ENCODE measurements at places on chromosomes 13 and 19.

DNA sequence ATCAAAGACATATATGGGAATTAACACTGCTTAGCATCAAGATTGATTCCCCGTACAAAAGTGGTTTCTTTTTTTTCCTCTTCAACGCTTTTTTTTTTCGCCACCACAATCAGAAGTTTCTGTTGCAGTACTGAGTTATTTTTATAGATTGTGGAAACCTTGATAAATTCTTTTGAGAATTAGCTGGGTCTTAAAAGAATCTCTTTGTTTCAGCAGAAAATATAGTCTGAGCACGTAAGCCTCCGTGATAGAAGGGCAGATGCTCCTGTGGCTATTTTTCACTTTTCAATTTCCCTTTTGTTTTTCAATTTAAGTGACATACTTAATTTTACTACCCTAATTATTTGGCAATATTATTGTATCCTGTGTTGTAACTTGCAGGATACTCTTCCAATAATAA, 531.8 kb downstream of the DCT start:
- no peak for DNase-seq

- no peak for DNase-seq
These were observed 3.7 kb downstream of the FTL start for GRCh38 chr19:48968813-48969218.

DNA sequence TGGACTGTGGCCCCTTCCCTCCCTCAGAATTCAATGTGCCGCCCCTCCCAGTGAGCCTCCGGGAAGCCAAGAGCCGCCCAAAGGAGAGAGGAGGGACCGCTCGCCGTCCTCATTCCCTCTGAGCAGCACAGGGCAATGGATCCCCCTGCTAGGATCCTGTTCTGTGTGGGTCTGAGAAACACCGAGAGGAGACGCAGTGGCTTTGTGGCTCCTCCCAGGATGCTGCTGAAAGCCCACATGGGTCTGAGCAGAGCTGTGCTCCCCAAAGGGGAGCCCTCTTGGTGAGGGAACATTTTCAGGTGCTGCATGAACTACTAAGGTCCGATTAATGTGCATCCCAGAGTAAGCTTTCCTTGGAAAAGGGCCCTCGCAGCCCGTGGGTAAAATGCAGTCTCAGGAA, 30.4 kb downstream of the DHRS12 start:
- DNase-seq = no peak

DNA sequence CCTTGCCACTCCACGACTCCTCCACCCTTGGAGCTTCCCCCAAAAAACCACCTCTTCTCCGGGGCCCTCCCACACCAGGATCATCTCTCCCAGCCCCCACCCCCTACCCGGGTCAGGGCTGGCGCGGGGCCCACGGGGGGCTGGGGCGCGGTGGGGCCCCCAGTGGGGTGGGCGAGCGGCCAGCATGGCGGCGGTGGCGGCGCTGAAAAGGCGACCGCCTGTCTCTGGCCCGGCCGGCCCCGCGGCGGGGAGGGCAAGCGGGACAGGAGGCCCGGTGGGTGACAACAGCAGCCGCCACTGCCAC, 850 bp downstream of the DYRK1B start:
- no peak for DNase-seq

GRCh38 chr13:96071504-96071903, 18.3 kb upstream of the UGGT2 start:
- DNase-seq = no peak

GRCh38 chr13:41821238-41821594, 139.7 kb downstream of the VWA8 start:
- DNase-seq = no peak

DNA sequence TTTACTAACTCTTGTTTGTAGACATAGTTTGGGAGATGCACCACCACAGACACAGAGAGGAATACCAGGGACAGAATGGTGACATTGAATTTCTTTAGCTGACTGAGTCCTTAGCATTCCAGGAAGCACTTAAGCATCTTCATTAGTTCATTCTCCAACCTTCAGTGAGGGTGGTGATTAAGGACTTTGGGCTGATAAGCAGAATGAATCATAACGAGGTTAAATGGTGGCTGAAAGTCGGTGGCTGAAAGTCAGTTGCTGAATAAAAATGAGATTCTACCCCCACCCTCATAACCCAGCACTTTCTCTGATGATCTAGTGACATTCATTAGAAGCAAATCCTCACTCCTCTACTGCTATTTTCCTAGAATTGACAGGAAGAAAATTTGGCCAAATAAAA, 10.6 kb downstream of the PCDH8 start:
- DNase-seq = no peak

GRCh38 chr19:1859331-1859781, 4.0 kb downstream of the KLF16 start:
- no peak for DNase-seq

GRCh38 chr19:11375143-11375948, 880 bp downstream of the SWSAP1 start:
- no peak for DNase-seq

GRCh38 chr13:31923134-31923763, 108.3 kb upstream of the FRY start:
- DNase-seq = no peak

- no peak for DNase-seq
These were observed 10.2 kb downstream of the KRI1 start for GRCh38 chr19:10555610-10555973.

DNA sequence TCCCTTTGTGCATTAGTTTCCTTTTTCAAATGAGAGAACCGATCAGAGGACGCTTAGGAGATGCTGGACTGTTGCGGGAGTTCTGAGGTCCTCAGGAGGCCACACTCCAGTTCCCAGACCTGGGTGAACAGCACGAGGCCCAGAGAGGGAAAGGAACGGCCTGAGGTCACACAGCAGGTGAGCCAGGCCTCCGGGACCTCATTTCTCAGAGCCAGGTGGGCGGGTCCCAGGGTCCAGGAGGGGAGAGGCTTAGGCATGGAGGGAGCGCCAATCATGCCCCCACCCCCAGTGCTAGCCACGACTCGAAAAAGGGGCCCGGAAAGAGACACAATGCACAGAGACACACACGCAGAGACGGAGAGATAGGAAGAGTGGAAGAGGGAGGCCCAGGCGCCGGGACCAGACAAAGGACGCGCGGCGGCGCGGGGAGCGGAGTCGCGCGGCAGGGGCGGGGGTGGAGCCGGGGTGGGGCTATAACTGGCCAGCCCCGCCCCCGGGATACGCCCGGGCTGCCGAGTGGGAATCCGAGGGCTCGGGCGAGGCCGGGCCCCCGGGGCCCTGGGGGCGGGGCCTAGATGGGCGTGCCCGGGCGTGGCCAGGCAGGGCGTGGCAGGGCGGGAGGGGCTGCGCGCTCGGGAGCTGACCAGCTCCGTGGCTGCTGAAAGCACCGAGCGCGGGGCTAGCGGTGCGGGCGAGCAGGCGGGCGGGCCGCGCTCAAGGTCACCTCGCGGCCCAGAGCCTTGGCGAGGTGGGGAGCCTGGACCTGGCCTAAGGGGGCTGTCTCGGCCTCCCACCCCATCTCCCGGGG, 1.6 kb downstream of the ELAVL3 start:
- DNase-seq = no peak

- DNase-seq = peak; percentile 95
These were observed 1.6 kb downstream of the IGFLR1 start for GRCh38 chr19:35740423-35741202.

- DNase-seq = no peak
These were observed 46.1 kb upstream of the TUBGCP3 start for GRCh38 chr13:112634102-112634501.

DNA sequence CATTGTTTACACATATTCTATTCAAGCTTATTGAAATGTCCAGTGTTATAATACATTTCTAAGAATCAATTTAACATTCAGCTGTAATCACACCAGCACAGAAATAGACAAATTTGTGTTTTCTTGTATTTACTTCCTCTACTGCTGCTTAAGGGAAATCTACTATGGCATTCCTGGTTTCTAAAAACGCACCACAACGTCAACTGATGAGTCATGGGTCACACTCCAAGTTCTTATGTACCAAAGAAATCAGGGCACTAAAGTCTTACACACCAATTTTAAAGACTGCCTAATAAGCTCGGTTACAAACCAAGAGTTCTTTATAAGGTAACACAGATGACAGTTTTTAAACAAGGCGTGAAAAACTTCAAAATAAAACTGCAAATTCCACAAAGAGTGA, 13.2 kb downstream of the LNX2 start:
- peak; percentile 41 for DNase-seq

DNA sequence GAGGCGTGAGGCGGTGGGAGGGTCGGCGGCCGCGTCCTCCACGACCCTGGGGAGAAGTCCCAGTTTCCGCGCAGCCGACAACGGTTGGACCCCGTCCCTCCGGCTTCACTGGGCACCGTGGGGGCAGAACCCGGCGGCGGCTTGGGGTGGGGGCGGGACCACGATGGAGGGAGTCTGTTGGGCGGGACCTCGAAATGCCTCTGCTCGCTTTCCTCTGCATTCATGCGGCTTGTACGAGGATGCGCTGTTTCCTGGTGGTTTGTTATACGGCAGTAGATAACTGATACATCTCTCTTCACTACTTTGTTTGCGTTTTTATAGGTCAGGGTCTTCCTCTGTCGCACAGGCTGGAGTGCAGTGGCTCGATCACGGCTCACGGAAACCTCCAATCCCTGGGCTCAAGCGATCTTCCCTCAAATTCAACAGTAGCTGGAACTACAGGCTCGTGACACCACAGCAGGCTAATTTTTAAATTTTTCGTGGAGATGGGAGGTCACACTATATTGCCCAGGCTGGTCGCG, 24.6 kb upstream of the ZNF846 start:
- DNase-seq = no peak

DNA sequence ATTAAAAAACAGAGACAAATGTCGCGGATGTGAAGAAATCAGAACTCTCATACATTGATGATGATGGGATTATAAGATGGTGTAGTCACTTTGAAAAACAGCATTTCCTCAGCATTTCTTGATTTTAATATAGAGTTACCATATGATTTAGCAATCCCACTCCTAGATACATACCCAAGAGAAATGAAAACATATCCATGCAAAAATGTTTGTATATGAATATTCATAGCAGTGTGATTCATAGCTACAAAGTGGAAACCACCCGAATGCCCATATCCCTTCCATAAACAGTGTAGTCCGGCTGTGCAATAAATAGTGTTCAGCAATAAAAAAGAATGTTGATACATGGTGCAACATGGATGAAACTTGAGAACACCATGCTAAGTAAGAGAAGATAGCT, 44.6 kb downstream of the DPY19L3 start:
- no peak for DNase-seq

GRCh38 chr19:35718345-35719041, 690 bp downstream of the KMT2B start:
- DNase-seq = no peak

- no peak for DNase-seq
These were observed 424.9 kb downstream of the FGF9 start for GRCh38 chr13:22095794-22096193.

DNA sequence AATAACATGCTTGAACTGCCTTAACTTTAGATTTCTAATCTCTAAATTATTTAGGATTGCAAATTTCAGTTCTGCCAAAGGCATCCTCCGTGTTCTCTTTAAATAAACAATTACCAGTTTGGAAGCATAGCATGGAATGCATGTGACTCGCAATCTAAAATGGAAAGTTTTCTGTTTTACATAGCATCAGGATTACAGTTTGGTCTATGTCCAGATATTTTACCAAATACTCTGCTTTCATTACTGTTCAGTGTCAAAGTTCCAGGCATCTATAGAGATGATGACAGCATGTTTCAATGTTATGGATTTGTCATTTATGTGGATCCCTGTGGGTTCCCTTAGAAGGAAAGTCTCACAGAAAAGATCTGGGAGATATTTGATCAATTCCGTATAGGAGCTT, 16.8 kb downstream of the FLT1 start:
- DNase-seq = no peak

DNA sequence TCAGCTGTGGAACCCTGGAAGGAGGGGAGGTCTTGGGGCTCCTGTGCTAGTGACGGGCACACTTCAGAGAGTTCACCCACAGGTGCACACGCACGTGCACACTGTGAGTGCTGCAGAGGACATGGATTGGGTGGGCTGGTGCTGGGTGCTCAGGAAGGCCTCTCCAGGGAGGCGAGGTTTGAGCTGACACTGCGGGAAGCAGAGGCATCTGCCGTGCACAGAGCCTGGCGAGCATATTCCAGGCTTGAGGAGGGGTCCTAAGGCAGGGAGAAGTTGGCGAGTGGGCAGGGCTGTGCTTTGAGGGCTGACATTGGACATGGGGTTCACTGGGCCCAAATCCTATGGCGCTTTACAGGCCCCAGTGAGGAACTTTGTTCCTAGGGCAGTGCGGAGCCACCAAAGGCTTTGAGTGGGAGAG, 25.6 kb downstream of the CCDC8 start:
- no peak for DNase-seq

- DNase-seq = no peak
These were observed 34.1 kb downstream of the SMAD9 start for GRCh38 chr13:36885901-36886300.

- DNase-seq = no peak
These were observed 182.8 kb upstream of the TSHZ3 start for GRCh38 chr19:31532034-31532433.

GRCh38 chr13:34502011-34502410, 440.1 kb upstream of the NBEA start:
- DNase-seq = no peak

- no peak for DNase-seq
These were observed 1.7 kb downstream of the CLC start for GRCh38 chr19:39736088-39736487.

GRCh38 chr13:90276216-90276615, 1071.3 kb upstream of the MIR17HG start:
- no peak for DNase-seq

- DNase-seq = no peak
These were observed 903 bp downstream of the LATS2 start for GRCh38 chr13:21060338-21061028.

DNA sequence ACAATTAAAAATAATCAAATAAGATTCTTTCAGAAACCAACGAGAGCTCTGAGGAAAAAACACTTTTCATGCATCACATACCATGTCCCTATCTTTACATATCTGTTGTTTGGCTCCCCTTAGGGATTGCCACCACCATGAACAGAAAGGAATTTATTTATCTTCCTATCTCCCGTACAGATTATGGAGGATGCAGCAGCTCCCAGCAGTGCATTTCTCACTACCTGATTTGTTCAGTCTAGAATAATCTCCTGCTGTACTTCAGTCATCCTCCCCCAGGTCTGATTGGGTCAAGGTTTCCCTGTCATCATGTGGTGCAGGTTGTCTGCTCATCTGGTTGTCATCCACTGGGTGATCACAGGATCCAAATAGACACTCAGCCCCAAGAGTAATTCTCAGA, 451.3 kb downstream of the OXGR1 start:
- DNase-seq = no peak

DNA sequence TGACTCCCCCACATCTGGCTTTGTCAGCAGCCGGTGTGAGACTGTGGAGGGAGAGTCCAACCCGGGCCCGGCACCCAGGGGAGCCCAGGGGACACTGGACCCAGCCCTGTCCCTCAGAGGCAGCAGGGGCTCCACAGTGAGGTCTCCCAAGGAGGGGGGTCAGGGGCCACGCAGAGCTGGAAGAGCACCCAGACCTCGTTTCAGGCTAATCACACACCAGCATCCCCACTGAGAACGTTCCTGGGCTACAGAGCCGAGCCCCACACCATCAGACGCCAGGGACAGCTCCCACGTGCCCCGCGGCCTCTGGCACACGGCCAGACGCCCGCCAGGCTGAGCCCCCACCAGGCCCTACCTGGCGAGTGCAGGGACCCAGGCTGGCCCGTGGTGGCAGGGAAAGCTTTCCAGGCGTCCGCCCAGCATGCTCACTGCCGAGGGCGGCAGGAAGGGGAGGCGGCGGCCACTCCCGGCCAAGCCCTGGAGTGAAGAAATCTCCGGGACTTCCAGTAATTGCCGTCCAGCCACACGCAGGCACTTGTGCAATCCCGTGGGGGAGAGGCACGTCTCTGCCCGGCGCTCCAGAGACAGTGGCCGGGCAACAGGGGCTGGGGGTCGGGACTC, 19.2 kb downstream of the SBNO2 start:
- DNase-seq = peak; percentile 67

Measured in NCI-H460 (cell line).